ENCODE measurements at places on chromosomes 4 and X.

DNA sequence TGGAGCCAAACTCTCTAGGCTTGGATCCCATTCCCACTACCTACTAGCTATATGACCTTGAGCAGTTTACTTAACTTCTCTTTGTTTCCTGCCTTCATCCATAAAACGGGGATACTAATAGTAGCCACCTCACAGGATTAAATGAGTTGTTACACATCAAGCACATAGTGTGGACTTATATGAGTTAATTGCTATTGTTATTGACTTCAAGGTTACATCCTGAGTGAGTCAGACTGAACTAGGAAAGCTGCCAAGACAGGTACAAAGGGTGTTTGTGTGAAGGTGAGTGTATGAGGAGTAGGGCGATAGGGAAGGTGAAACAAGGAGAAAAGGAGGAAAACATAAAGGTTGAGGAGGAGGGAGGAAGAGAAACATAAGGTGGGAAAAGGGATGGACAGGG lies 32.2 kb downstream of the TFDP3 start:
- no peak overlapping the region for H3K27ac ChIP-seq
- no peak overlapping the region for H3K4me3 ChIP-seq
- H3K27me3 ChIP-seq: no peaks in the 10 kb centered on the region
- no peaks in the 10 kb centered on the region for H3K36me3 ChIP-seq

DNA sequence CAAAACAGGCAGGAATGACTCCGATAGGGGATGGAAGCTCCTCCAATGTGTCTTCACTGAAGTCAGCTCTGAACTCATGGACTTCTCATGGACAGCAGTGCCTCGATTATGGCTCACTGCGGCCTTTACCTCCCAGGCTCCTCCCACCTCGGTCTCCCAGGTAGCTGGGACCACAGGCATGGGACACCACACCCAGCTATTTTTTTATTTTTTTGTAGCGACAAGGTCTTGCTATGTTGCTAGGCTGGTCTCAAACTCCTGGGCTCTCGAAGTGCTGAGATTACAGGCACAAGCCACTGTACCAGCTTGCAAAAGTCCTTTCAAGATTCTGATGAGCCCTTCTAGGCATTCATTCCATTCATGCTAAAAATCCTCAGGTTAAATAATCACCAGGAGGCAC lies 181.5 kb downstream of the NSUN7 start:
- no peak for DNase-seq
- H3K27ac ChIP-seq: no peak overlapping the region
- H3K4me1 ChIP-seq: no peaks in the 10 kb centered on the region
- no peak overlapping the region for H3K4me3 ChIP-seq
- H3K36me3 ChIP-seq: no peaks in the 10 kb centered on the region

- H3K27me3 ChIP-seq: no peaks in the 10 kb centered on the region
- no peaks in the 10 kb centered on the region for H3K36me3 ChIP-seq
- H3K4me3 ChIP-seq: no peak overlapping the region
- H3K4me1 ChIP-seq: no peaks in the 10 kb centered on the region
- no peak for DNase-seq
Measured at GRCh38 chrX:19129694-19130093, 7.4 kb upstream of the ADGRG2 start.

DNA sequence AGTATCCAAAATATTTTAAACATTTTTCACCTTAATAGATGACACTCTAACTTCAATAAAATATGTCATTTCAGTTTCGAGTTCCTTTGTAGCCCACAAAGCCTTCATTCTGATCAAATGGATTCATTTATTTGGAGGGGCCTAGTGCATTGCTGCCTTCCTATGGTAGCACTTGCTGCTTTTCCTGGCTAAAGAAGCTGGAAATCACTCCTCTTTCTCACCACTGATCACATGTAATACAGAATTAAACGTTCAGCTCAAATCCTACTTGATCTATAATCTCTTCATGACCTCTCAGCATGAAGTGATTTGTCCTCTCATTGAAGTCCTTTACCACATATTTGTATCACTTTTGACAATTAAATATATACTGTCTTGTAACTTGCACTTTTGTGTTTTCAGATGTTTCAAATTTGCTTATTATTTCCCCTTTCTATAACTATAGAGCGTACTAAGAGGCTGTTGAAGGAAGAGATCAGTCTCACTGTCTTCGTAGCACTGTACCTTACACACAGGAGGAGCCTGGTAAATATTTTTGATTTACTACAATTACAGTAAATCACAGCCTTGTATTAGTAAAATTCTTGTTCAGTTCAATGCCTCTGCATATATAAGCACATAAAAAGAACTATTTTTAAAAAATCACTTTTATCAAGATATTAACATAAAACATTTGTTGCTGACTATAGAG lies 555 bp downstream of the CFI start:
- no peak overlapping the region for H3K4me3 ChIP-seq
- DNase-seq: no peak
- no peaks in the 10 kb centered on the region for H3K4me1 ChIP-seq
- H3K27ac ChIP-seq: no peak overlapping the region
- H3K36me3 ChIP-seq: no peaks in the 10 kb centered on the region
- H3K27me3 ChIP-seq: peaks cover 2% of the 10 kb centered on the region

Measured in aorta (tissue), 5 donors.